ENCODE measurements at places on chromosomes 4 and X.
A peak's percentile ranks its signal among the peaks of the same experiment; 100 is the strongest.

GRCh38 chr4:53510321-53510720, 81.0 kb downstream of the LNX1 start:
- DNase-seq = no peak

GRCh38 chr4:1077711-1078477, 35.5 kb downstream of the RNF212 start:
- DNase-seq = no peak

GRCh38 chr4:2070421-2071251, 11.5 kb downstream of the NAT8L start:
- DNase-seq = no peak

- DNase-seq = no peak
These were observed 146.5 kb upstream of the INTU start for GRCh38 chr4:127486248-127486647.

DNA sequence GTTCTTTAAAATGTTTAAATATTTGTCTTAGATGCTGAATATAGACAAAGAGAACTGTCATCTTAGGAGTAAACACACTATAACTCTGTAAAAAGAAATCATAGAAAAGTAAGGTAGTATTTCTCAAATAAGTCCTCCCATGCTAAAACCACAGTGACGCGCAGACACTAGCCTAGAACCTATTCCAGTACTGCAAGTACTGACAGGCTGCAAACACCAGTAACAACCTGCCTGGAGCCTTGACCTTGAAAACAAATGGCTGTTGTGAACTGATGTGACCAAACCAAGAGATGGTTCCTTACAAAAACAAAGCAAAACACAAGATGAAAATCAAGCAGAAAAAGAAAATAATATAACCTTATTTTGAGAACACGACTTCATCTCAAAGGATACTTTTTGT, 8.5 kb downstream of the TIFA start:
- no peak for DNase-seq

GRCh38 chrX:35046660-35047296, 104.2 kb downstream of the FAM47B start:
- no peak for DNase-seq

GRCh38 chr4:1628892-1629698, 55.0 kb downstream of the FAM53A start:
- DNase-seq = peak; percentile 23

- DNase-seq = no peak
These were observed 35.9 kb downstream of the TBC1D19 start for GRCh38 chr4:26619784-26620183.

Data from NCI-H1694 (cell line).